ENCODE measurements at places on chromosomes 11 and 22.

DNA sequence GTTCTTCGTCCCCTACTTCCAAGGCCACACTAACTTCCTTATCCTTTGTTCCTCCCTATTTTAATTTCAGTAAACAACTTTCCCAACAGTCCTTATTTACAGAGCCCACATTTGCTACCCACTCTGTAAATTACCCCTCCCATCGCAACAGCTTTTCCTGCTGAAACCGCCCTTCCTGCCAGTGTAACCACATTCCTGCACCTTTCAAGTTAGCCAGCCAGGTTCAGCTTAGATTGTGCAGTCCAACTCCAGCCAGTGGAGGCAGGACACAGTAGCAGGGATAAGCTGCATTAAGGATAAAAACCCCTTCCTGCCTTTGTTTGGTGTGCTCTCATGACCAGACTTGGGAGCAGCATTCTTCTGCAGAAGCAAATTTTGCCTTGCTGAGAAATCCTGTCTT, 768.3 kb upstream of the ARHGAP42 start:
- no peak for DNase-seq

DNA sequence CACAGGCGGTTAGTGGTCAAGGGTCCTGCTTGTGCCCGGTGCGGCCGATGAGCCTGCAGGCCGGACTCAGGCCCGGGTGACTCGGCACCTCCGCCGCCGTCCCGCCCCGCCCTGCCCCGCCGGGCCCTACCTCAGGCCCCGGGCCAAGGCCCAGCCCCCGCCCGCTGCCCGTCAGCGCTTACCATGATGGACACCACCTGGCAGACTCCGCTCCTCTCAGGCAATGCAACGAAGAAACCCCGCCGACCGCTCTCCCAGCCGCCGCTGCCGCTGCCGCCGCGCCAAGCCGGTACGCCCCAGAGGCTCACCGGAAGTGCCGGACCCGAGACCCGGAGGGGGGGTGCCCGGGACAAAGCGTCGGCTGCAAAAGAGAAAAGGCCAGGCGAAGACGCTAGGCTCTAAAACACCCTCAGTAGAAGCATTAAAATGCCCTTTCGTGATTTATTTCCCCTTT, at the start of gene UFD1:
Gene UFD1 (minus strand): TSS at position 293 of the 454 bp plus-strand sequence. CDS start 108 bp downstream, at position 185.
- peak; percentile 59 for DNase-seq

DNA sequence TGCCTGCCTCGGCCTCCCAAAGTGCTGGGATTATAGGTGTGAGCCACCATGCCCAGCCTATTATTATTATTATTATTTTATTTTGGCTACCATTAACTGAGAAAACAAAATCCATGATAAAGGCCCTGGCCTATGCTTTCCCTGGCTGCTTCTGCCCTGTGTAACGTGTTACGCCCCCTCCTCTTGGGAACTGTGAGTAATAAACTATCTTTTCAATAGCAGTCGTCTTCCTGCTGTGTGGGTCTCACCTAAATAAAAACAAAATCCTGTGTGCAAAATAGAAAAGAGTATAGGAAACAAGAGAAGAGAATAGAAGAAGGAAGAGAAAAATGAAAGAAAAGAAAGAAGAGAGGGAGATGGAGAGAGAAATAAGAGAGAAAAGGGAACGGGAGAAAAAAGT, 237.0 kb downstream of the MIAT start:
- no peak for DNase-seq

DNA sequence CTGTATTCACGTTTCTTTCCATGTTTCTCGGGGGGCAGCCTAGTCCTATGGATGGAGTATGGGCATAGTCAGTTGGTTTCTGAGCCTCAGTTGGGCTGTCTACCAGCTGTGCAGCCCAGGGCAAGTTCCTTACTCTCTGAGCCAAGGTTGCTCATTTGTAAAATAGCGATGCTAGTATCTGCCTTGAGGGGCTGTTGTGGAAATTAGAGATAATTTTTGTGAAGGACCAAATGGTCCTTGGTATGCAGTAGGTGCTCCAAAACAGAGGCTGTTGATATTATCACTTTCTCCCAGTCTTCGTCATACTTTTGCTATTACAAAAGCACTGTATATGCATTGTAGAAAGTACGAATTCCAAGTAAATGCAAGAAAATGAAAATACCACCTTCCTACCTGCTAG, 82.7 kb upstream of the MYOD1 start:
- DNase-seq, result no peak

GRCh38 chr11:134074346-134074745, 5.5 kb downstream of the JAM3 start:
- DNase-seq, result no peak

DNA sequence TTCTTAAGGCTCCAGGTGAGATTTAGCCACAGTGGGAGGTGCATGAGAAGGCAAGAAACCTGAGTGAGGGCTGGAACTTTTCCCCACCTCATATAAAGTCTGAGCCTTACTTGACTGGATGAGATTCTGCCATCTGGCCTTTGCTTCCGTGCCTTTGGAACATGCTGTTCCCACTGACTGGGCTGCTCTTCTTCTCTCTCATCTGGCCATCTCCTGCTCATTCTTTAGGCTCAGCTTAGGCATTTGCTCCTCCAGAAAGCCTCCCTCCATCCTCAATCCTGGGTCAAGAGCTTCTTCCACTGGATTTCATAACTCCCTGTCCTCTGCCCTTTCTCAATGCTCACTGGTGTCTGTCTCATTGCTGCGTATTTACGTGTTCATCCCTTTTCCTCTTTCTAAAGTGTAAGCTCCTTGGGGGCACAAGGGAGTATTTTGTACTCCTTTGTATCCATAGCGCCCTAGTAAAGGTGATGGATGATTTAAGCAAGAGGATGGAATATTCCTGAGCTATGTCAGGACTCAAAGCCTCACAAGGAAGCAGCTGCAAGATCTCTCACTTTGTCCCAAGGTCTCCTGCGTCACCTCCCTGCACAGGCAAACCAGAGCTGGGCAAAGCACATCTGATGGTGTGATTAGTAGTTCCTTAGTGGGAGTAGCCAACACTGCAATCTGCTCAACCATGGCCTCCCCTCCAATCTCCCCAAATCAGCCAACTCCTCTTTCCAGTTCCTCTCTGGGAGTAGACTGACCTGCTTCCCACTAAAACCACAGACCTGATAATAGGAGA, 15.3 kb downstream of the HSPA8 start:
- DNase-seq, result no peak

- no peak for DNase-seq
Measured at GRCh38 chr11:40445391-40445790, 1014.1 kb downstream of the LRRC4C start.

GRCh38 chr11:134466610-134467567, 54.8 kb upstream of the B3GAT1 start:
- peak; percentile 29 for DNase-seq

GRCh38 chr11:69781241-69781640, 6.1 kb upstream of the FGF4 start:
- DNase-seq, result no peak

- no peak for DNase-seq
Measured at GRCh38 chr22:21078916-21079315, 33.2 kb downstream of the LRRC74B start.

DNA sequence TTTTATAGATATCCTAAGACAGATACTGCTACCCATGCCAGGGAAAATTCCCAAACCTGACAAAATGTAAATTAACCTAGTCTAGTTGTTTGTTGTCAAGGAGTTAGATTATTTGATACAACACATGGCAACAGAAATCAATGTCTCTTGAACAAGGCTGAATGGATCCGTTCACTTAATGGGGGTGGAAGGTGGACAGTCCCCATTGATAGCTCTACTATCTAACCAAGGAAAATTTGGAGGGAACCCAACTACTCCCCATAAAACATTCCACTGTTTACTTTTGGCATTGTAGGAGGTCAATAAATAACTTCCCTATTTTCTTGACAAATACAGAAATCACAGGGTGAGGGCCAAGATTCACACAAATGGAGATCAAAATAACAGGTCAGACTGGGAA, 117.9 kb upstream of the GRIA4 start:
- DNase-seq, result no peak

- DNase-seq, result no peak
Measured at GRCh38 chr11:60634126-60634525, 65.3 kb upstream of the MS4A8 start.

DNA sequence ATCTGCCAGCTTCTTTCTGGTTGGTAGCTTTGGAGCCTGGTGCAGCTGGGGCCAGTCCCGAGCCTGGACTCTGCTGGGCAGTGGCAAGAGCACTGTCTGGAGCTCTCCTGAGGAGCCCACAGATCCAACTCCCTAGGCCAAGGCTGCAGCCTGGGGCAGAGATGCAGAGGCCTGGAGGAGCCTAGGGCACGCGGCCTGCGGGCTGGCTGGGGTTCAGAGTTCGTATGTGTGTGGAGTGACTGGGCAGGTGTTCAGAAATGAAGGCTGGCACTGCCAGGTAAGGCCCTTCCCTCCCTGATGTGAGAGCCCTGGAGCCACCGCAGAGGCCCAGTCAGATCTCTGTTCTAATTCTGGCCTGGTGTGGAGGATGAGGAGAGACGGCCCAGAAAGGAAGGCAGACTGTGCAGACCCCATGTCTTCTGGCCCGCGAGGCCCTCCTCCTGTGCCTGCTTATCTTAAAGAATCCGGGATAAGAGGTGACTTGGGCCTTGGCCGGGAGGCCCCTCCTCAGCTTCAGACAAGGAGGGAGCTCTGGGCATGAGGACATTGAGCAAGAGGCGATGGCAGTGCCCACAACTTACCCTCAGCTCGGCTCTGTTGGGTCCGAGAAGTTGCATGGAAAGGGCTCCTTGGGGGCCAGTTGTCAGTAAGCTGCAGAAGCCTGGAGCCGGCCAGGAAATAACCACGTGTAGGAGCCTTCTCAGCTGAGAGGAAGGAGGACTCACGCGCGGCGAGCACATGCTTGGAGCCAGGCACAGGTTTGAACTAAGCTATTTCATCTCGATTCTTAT, 62.2 kb upstream of the B3GAT1 start:
- no peak for DNase-seq

- no peak for DNase-seq
Measured at GRCh38 chr11:47099214-47099917, 77.3 kb downstream of the ARFGAP2 start.

DNA sequence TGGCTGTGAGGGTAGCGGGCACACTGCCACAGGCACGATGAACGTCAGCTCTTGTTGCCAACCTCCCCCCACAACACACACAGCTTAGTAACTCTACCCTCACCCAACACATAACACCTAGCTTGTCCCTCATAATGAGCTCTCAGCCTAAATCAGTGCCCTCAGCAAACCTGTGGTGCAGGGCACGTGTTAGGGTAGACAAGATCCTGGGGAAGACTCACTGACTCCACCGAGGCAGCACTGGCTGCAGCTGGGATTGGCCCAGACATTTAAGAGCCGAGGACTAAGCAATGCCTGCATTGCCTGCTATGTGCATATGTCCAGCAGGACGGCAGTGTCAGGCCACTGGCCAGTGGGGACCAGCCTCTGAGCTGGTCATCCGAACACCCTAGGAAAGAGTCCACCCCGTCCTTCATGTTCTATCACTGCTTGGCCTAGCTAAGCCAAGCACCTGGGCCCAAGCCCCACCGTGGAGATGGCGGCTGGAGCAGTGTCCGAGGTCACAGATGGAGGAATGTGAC, 32.9 kb upstream of the TRIM29 start:
- DNase-seq, result no peak

DNA sequence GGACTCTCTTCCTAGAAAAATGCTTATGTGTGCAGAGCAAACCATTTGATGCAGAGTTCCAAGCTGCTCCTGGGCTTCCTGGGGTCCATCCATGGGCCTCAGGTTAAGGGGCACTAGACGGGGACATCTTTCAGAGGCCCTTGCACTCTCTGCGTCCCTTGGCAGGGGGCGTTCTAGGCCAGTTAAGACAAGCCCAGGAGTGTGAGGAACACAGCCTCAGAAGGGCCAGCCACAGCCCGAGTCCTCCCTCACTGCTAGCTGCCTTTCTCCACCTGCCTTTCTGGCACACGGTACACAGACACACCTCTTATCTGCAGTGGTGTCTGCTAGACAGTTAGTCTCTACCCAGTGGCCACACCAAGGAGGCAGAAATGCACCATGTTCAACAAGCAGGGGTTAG, 18.0 kb upstream of the BID start:
- no peak for DNase-seq

DNA sequence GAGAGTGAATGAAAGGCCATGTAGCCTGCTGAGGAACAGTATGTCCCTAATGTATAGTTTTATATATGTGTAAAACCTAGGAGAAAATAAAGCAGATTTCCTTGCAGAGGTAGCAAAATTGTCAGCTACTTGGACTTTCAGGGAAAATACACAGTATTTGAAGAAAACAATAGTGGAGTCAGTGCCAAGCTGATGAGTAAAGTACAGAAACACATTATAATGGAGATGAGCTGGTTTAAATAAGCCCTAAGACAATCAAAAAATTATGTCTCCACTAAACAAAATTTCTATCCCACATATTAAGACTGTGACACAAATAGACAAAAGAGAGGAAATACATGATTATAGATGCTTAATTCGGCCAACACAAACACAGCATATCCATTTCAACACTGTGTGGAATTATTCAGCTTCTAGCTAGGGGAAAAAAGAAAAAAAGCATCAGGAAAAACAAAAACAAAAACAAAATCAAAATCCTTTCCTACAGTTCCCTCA, 75.9 kb downstream of the MAML2 start:
- DNase-seq, result no peak

DNA sequence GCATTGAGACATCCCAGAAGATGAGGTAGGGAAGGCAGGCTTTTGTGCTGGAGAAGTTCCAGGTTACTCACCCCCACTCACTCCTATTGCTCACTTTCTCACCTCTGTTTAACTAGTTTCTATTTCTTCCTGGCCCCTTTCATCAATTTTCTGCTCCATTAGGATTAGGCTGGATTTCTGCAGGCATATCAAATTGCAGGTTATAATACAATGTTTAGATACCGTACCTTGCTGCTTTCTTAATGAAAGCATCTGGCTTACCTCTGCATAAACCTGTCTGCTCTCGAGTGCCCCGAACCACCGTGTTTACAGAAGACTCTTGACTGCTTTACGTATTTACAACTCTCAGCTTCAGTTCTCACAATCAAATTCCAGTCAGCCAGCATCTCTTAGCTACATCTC, 173.7 kb downstream of the ADAMTS15 start:
- no peak for DNase-seq

- no peak for DNase-seq
Measured at GRCh38 chr11:46047520-46047919, 73.7 kb downstream of the PHF21A start.

- no peak for DNase-seq
Measured at GRCh38 chr11:46369458-46370152, 11.9 kb upstream of the MDK start.

DNA sequence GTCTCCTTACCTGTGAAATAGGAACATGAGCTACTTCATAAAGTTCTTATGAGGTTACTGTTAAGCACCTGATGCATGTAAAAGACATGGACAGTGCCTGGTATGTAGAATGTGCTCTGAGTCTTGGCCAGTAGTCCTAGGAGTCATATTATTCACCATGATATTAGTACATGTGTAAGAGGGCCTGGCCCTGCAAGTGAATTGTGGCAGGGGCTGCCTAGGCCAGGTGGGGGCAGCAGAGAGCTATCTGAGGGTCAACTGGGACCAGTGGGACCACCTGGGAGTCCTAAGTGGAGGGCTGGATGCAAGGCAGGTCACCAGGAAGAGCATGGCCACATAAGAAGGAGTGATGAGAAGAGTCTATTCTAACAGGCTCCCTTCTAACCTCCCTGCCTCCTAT, 529.5 kb downstream of the SOX6 start:
- DNase-seq, result peak; percentile 20
